ENCODE measurements at places on chromosomes 5 and 9.
A peak's percentile ranks its signal among the peaks of the same experiment; 100 is the strongest.

- DNase-seq: peak; percentile 71
Observed at GRCh38 chr5:32504989-32505596, 60.6 kb upstream of the ZFR start.

GRCh38 chr5:99795031-99795430 is 740.1 kb upstream of the FAM174A start:
- DNase-seq: peak; percentile 65

GRCh38 chr5:137901011-137901817 is 12.0 kb downstream of the PKD2L2 start:
- no peak for DNase-seq

GRCh38 chr9:124444166-124444565 is 6.1 kb upstream of the ADGRD2 start:
- no peak for DNase-seq

DNA sequence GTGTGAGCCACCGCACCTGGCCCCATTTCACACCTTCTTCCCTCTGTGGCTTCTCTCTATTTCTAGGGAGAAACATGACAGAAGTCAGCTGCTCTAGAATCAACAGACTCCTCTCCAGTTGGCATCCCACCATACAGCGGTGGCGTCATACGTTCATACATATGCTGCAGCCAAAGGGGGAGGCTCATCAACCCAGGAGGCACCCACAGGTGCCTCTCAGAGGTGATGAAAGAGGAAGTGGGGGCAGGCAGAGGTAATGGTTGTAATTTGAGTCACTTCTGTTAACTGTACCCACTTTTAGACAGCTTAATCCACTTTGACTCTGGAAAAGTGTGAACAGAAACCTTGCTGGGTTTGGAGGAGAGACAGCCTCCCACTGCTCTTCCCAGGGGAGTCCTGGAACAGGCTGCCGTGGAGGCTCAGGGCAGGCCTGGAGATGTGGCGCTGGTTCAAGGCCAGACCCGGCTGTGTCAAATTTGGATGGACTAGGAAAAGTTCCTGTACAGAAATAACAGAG is 47.3 kb upstream of the SUB1 start:
- no peak for DNase-seq

- DNase-seq: no peak
Observed at GRCh38 chr9:69136779-69137178, 37.3 kb upstream of the TJP2 start.
